ENCODE measurements at places on chromosomes 16 and 17.

DNA sequence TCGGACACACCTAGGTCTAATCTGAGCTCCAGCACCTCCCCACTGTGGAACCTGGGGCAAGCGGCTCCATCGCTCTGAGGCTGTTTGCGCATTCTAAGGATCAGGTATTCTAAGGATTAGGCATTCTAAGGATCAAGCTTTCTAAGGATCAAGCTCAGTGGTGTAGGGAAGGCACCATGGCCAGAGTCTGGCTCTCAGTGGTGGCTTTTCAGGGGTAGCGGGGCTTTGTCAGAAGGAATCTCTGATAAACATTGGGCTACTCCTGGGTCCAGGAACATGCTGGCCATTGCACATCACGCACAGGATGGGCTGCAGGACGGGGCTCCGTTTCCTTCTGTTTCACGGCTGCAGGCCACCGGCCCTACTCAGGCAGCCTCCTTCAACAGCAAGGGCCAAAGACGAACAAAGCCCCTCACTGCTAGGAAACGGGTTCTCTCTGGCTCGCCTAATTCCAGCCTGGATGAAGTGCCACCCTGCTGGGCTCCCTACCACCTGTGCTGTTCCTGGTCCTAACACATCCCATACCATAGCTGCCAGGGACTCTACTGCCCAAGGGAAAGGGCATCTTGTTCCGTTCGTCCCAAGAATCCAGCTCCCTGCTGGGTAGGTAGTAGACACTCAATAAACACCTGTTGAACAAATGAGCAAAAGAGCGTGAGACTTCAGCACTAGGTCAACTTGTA, 5.5 kb downstream of the C1QTNF1 start:
- no peak for DNase-seq

DNA sequence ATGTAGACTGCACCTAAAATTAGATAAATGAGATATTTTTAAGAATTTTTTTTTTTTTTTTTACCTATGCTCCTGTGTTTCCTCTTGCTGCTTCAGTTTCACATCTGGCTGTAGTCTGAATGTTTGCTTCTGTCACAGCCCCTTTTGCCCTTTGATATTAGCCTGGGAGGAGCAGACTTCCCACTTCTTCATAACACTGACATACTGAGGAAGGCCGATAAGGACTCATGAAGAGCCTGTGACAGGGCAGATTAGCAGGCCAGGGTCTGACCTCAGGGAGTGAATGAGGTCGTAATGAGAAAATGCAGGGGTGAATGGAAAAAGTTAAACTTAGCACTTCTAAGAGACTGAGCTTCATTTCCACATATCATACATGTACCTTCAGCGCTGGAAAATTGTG, at the start of gene SLFN14:
TSS of gene SLFN14 (minus strand) at position 117 of the 400 bp plus-strand sequence. CDS start 2,757 bp downstream, outside the sequence.
- no peak for DNase-seq

- DNase-seq, result peak; percentile 37
These were observed at the start of gene GH2 for GRCh38 chr17:63881935-63882601. Gene GH2 (minus strand): TSS chr17:63881944. CDS start chr17:63881801, 143 bp downstream.

DNA sequence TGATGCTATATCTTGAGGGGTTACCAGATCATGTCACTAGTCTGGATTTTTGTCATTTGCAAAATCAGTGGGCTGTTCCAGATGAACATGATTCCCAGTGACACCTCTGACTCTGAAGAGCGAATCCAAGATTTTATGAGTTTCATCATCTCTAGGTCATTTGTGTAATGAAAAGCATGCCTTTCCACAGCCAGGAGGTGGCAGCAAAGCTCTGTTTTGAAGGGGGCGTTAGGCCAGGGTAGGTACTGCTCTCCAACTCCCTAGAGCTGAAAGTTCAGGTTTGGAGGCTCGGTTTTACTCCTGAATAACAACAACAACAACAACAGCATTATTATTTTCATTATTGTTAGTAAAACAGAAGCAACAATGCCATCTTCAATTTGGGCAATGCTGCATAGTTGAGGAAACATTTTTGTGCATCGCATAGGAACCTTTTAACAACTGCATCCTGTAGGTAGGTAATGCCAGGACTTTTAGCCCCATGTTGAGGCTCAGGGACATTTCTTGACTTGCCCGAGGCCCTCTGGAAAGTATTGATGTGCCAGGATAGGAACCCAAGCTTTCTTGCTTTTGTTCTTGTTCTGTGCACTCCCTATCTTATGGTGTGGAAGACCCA, 77.0 kb downstream of the MYH13 start:
- DNase-seq, result no peak

GRCh38 chr17:75271233-75271954, 363 bp upstream of the MIF4GD start:
- DNase-seq, result peak; percentile 61

GRCh38 chr16:17252064-17252463, 218.7 kb downstream of the XYLT1 start:
- DNase-seq, result no peak

DNA sequence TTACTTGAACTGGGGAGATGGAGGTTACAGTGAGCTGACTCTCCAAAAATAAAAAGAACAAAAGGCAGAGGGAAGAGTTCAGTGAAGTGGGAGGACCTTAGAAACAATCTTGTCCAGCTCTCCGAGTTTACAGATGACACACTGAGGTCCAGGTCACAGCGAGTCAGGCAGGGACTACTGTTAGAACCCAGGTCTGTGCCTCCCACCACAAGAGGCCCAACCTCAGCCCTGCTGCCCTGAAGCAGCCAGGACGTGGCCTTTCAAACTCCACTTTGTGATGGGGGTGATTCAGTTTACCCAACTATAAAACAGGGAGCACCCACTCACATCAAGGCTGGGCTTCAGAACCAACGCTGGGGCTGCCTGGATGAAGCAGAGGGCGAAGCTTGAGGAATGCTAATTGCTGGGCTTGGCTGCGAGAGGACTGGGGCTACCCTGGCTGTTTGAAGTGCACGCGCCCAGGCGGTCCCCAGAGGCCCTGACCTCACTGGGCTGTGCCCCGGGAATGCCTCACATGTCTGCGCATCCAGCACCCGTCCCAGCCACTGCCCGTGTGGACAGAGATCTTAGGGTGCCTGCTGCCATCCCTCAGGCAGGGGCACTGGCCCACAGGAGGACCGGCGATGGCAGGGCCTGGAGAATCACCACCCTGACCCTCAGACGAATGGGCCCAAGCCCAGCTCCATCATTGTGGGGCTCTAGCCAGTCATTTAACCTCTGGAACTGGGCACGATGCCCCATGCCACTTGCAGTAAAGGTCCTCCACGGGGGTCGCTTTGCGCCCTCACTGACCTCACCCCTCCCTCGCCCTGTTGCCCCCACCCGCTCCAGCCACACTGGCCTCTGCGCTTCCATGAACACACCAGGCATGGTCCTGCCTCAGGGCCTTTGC, 11.4 kb downstream of the SLC5A10 start:
- no peak for DNase-seq

GRCh38 chr17:82160075-82160474, 52.6 kb downstream of the CCDC57 start:
- DNase-seq, result no peak

DNA sequence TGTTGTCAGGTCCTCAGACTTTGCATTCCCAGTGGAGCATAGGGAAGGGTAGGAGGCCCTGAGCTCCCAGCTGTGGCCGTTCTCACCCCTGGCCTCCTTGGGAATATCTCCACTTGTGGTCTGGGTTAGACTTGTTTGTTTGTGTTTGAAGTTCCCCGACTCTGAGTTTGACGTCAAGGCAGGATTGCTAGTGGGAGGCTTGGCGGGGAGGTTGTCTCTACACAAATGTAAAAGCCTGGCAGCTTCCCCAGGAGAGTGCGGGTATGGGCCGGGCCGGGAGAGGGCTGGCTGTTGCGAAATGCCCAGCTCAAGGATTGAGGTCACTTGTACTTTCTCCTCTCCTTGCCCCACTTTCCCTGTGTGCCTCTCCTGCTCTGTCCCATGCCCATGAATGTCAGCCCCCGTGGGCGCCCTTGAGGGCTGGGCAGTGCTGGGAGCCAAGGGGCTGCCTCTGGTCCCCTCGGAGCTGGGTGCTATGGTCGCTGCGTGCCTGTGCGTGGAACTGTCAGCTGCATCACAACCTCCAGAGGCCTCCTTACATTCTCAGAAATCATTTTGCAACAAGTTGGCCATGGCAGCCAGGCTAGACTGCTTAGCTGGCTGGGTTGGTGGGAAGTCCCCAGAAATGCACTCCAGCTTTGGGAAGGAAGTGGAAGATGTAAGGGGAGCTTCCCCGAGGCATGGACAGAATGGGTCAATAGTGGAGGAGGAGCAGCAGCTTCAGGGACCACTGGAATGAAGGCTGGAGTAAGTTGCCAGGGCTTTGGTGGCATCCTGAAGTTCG, 84.3 kb downstream of the KSR1 start:
- DNase-seq, result no peak

DNA sequence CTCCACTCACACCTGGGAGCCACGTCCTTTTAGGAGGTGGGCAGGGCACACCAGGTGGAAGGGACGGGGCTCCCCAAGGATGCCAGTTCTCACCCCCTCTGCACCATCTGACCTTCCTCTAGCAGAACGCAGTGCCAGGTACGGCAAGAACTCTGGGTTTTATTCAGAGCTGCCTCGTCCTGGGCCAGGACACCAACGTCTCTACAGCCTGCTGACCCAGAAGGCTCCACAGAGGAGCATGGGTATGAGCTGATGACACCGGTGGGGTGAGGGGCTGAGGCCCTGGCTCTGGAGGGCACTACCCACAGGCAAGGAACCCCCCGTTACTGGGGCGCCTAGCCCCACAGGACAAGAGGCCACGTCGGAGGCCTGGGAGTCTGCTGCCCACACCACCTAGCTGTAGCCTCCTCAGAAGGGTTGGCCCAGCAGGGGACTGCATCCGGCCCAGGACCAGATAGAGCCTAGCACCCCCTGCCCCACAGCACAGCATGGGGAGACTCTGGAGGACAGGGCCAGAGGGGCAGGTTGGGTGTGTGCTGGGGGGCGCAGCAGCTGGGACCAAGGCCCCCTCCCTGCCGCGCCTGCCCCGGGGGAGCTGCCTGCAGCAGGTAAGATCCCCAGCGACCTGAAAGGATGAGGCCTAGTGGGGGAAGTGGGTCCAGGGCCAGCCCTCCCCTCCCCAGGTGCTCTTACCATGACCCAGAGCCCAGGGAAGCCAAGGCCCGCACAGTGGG, 13.9 kb downstream of the BCAR1 start:
- no peak for DNase-seq

- no peak for DNase-seq
These were observed 800.2 kb downstream of the KCNJ2 start for GRCh38 chr17:70969521-70970034.

DNA sequence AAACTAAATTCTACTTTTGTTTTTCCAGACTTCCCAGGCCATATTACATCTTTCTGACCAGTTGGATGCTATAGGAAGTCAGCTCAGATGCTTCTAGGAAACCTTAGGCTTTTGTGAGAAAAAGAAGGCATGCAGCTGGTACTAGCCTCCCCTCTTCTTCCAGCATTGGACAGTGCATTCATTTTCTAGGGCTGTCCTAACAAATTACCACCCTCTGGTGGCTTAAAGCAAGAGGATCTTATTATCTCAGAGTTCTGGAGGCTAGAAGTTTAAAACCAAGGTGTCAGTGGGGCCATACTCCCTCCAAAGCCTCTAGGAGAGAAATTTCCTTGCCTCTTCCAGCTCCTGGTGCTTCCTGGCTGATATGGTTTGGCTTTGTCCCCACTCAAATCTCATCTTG, 467.8 kb downstream of the SLC39A11 start:
- no peak for DNase-seq

- no peak for DNase-seq
These were observed 62.1 kb downstream of the ZNF652 start for GRCh38 chr17:49299996-49300395.

DNA sequence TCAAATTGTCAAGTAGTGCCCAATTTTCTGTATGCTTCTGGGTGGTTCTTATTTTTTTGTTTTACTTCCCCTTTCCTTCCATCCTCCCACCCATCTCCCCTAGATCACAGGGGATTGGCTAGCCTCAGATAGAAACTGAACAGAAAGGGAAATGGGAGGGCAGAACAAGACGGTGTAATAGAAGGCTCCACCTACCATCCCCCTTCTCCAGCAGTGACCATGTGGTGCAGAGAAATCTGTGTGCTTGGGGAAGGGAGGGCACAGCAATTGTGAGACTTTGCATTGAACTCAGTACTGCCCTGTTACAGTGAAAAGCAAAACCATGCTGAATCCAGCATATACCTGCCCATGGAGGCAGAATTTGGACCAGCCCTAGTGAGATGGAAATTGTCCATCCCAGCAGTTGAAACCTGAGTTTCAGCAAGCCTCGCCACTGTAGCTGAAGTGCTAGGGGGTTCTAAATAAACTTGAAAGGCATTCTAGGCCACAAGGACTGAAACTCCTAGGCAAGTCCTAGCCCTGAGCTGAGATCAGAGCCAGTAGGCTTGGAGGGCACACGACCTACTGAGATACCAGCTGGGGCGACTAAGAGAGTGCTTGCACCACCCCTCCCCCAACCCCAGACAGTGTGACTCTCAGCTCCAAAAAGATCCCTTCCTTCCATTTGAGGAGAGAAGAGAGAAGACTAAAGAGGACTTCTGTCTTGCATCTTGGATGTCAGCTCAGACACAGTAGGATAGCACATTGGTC, 5.2 kb downstream of the SLFN11 start:
- DNase-seq, result no peak

DNA sequence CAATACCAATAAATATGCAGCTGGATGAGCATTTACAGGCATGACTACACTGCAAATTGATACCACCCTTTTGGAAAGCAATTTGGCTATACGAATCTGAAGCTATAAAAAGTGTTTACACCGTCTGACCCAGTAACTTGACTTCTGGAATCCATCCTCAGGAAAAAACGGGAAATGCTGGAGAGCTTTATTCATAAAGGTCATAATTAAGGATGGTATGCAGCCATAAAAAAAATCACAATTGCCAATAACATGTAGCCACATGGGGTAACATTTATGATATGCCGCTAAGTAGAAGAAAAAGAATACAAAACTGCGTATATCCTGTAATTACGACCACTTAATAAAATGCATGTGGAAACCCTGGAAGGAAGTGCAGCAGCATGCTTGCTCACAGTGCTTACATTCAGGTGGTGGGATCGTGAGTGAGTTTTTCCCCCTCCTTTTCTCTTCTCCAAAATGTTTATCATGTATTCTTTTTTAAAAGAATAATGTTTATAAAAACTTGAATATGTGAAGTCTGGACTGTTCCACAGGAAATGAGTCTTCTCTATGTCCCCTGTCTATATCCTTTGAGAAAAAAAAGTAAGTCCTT, 34.2 kb downstream of the COPRS start:
- DNase-seq, result no peak

DNA sequence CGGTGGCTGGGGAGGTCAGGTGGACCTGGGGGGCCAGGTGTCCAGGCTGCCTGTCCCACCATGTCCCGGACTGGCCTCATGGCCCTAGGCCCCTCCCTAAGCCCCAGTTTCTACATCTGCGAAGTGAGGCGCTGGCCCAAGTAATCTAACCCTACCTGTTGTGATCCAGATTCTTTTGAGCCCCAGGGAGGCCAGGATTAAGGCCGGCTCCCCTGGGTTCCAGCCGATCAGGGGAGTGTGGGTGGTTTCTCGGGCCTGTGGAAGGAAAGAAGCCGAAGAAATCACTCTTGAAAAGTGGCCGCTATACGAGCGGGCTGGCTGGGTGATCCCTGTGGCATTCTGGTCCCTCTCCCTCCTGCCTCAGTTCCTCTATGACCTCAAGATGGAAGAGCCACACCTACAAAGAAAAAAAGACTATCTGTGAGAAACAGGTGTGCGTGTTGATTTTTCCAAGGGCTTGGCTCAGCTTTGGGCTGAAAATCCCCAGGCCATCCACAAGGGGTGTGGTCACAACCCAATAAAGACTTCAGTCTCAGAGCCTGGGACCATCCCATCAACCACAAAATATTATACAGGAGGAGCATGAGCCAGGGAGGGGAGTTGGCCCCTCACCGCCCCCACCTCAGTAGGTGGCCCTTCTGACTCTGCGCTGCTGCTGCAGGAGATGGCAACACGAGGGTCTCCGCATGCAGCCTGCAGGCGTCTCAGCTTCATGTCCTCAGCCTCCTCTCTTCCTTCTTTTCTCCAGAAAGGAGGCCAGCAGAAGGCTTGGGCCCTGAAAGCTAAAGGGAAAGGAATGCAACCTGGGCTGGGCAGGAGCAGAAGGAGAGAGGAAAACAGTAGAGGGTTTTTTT, 20.3 kb downstream of the GPR142 start:
- no peak for DNase-seq
